ENCODE measurements at places on chromosomes 5 and 9.

- no peak for DNase-seq
Measured at GRCh38 chr5:57488215-57488955, 5.8 kb upstream of the ACTBL2 start.

DNA sequence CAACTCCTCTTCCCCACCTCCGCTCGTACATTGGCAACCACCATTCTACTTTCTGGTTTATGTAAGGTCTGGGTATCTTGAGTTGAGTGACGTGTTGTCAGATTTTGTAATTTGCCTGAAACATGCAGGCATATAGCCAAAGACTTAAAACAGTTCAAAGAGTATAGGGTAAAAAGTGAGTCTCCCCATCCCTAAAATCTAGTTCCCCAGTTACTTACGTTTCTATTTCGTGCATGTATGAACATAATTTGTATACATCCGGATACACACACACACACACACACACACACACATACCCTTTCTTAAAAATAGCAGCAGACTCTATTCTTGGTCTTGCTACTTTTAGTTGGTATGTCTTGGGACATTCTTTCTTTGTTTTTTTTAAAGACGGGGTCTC lies 915 bp downstream of the HSDL2 start:
- no peak for DNase-seq

- no peak for DNase-seq
Measured at GRCh38 chr9:95406121-95406520, 88.6 kb upstream of the FANCC start.

GRCh38 chr5:765948-766631 lies 18.4 kb downstream of the ZDHHC11B start:
- DNase-seq = no peak

DNA sequence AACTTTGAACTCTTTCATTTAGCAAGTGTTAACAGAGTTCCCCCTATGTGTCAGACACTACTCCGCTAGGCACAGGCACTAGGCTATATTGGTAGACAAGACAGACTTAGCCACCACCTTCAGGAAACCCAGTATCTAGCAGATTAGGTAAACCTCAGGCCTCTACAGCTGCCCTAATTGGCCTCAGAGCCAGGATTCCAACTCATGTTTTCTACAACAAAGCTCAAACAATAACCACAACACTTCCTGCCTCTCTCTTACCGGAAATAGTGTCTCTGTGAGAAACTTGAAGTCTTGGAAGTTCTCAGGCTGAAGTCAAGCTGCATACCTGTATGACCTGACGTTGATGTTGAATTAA lies 116.6 kb upstream of the SLC44A1 start:
- no peak for DNase-seq

GRCh38 chr9:26870292-26870691 lies 22.3 kb downstream of the CAAP1 start:
- no peak for DNase-seq

GRCh38 chr5:170296935-170297588 lies 515 bp downstream of the LCP2 start:
- DNase-seq = no peak

- no peak for DNase-seq
Measured at GRCh38 chr5:42599106-42599505, 157.5 kb upstream of the CCDC152 start.

- DNase-seq = no peak
Measured at GRCh38 chr9:121371495-121372061, 1.5 kb upstream of the STOM start.

GRCh38 chr5:173281910-173282309 lies 46.3 kb downstream of the STC2 start:
- DNase-seq = no peak

DNA sequence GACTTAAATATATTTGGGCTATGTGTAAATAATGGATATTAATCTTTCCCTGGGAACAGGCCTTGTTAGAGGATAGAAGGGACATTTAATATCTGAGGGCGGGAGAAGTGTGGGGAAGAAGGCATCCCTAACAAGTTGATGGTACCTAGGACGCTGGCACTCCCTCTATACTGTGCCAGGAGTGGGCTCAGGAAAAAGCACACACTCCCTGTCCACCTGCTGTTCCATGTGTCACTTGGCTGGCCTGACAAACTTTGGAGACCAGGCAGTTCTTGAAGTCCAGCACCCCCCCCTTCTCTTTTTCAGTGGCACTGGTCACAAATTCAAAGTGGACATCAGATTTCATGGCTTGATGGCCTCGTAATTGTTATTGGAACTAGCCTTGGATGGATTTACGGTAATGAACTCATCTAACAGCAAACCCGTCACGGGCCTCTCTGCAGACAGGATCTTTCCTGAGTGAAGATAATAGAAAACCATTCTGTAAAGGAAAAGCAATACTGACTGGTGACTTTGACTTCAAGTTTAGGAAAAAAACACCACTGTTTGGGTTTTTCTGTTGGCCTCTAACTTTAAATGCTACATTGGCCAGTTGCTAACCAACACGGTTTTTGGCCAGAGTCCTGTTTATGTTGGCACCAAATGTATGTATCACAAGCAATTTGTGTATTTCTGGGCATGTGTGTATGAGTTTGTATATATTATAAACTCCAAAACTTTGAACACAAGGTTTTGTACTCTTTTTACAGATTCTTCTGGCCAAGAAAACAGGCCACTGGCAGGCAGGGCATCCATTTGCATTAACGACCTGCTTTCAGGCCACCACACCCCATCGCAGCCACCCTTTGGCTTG lies 552.6 kb downstream of the CCDC171 start:
- DNase-seq = no peak

DNA sequence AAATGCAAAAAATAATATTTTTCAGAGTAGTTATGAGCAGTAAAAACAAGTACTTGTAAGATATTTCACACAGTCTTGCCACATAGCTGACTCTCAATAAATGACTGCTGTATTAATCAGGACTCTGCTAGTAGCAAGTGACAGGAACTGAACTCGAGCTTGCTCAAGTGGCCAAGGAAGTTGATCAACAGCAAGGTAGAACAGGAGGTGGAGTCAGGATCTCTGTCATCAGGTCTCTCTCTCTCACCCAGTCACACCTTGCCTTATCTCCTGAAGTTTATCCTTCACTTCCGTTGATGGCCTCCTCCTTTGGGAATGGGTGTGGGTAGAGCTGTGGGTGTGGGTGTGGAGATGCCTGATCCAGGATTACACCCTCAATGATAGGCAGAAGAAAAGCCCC lies 107.0 kb downstream of the GPBP1 start:
- no peak for DNase-seq

- DNase-seq = no peak
Measured at GRCh38 chr9:3992924-3993323, 306.9 kb downstream of the GLIS3 start.

- DNase-seq = no peak
Measured at GRCh38 chr5:59840200-59840601, 53.3 kb downstream of the PDE4D start.

DNA sequence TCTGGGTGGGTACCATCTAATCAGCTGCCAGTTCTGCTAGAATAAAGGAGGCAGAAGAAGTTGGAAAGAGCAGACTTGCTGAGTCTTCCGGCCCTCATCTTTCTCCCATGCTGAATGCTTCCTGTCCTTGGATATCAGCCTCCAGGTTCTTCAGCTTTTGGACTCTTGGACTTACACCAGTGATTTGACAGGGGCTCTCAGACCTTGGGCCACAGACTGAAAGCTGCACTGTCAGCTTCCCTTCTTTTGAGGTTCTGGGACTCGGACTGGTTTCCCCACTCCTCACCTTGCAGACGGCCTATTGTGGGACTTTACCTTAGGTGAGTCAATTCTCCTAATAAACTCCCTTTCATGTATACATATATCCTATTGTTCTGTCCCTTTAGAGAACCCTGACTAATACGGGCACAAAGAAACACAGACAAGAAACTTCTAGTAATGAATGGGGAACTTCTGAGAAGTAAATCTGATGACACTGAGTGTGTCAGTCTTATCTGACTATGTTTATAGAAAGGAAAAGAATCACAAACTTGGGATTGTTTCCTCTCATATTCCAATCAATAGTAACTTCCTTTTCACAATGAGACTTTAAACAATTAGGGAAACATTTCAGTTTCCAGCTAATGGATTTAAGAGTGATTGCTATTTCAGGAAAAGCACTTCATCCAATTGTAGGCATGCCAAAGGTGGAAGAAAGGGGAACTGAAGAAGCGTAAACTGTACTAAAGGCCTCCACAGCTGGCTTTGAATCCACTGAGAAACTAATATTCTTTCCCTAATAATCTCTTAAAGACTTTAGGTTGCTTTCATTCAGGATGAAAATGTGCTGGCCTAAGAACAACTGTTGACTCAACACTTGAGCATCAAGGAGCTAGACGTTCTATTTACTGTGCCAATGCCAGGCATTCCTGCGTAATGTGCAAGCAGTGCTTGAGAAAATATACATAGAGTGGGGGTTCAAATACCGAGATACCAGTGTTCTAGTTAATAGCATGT lies 127.9 kb upstream of the PTGER4 start:
- no peak for DNase-seq

GRCh38 chr9:81317223-81317622 lies 372.1 kb downstream of the TLE1 start:
- DNase-seq = no peak

GRCh38 chr5:172939611-172940267 lies 19.5 kb upstream of the RPL26L1 start:
- DNase-seq = peak; percentile 30

GRCh38 chr9:7606591-7606990 lies 193.0 kb downstream of the DMAC1 start:
- no peak for DNase-seq

GRCh38 chr5:62684310-62684709 lies 105.7 kb downstream of the LRRC70 start:
- no peak for DNase-seq

GRCh38 chr5:42894057-42894456 lies 82.4 kb upstream of the SELENOP start:
- no peak for DNase-seq

DNA sequence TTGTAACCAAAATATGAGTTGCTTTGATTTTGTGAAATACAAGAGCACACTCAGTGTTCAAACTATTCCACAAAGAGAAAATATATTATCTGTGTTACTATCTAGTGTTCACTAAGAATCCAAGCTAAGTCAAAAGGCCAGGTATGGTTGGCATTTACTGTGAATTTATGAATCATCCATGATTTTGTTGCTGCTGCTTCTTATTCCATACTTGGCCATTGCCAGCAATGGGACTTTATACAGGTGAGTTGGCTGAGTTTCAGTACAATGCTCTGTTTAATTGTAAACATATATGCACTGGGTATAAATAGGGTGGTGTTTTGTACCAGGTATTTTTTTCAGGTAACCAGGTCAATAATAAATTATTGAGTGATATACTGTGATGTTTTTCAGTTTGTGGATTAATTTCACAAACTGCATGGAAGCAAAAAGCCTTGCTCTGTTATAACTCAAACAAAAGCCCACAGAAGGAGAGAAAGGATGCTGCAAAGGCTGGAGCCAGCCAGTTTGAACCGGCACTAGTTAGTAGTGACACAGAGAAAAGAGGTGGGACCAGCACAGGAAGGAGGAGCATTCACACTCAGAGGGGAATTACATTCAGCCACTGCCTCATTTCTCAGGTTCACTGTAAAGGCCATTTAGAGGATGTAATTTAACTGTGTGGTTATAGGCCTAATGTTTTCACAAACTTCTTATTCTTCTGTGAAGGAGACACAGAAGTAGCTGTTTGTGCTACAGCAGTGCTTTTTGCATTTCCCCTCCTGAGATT lies 381.8 kb downstream of the ADGRV1 start:
- DNase-seq = no peak

DNA sequence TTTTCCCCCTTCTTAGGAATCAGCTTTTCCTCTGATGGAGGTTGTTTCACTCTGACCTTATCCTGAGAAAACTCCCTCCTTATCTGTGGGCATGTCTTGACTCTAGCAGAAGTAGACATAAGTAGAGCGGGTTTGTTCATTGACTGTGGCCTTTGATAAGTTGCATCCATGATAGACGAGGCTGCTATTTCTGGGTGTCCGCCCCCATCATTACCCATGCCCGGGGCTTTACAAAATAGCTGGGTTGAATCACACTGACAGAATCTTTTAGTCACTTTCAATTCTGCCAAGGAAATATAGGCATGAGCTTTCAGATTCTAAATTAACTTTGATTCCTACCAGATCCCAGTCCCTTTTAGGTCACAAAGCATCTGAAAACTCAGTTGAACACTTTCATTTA lies 223.8 kb downstream of the SEC61B start:
- DNase-seq = no peak

GRCh38 chr9:69174616-69175463 lies 763 bp downstream of the TJP2 start:
- DNase-seq = no peak

- DNase-seq = no peak
Measured at GRCh38 chr9:86511614-86512360, 157.6 kb upstream of the TUT7 start.

GRCh38 chr5:167207081-167207480 lies 1084.4 kb upstream of the WWC1 start:
- DNase-seq = no peak

DNA sequence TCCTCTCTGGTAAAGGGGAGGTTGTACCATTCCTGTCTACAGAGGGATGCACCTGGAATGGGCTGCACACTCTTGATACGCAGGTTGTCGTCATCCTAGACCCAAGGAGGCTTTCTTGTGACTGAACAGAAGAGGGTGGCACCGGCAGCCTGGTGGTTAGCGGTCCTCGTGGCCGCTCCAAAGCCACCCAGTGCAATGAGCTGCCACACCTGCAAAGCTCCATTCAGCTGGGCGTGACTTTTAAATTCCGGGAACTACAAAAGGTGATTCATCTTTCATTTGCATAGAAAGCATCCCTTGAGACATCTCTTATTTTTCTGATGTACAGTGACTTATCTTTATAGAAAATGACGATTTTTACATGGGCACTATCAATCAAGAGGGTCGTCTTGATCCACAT lies 286.1 kb upstream of the IRX1 start:
- DNase-seq = no peak

DNA sequence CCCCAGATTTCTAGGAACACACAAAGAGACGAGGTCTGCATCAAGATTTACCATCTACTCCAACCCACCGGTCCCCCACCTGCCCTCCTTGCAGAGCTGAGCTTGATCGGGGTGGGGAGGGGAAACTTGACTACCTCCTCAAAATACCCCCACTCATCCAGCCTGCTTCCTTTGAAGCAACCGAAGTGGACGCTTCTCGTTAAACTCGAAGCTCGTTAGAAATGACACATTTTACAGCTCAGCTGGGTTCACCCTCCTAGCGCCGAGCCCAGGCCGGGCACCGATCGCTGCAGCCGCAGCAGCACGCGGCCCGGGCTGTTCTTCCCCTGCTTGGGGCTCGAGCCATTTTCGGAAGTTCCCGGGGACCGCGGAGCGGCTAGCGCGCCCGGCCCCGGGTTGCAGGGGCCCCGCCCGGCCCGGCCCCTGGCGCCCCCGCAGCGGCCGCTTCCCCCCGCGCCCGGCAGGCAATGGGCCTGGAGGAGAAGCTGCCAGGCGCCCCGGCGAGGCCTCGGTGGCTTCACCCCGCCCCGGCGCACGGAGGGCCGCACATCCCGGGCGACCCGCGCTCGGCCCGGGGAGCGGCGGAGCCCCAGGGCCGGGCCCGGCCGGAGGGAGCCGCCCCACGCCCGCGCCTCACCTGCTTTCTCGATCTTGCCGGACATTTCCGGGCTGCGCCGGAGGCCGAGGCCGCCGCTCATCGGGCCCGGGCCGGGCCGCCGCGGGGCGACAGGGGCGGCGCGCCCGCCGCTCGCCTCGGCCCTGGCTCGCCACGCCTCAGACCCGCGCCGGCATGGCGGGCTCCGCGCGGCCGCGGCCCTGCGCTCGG lies 530 bp downstream of the RAPGEF1 start:
- no peak for DNase-seq

GRCh38 chr5:111680737-111681413 lies 76.1 kb downstream of the NREP start:
- DNase-seq = no peak

All from cerebellar nuclear complex (tissue), 1 donor.